GM23248 (cell line): ENCODE measurements at places on chromosomes 1 and 21. TPM values are rescaled to one million over a fixed set of nuclear protein-coding genes. Genes with fewer than 3 reads are reported as not detected.

The RAB4A gene
- total RNA-seq: 36.7 and 43.4 TPM in 2 replicates

The RHOU gene
- 1.8 TPM in 2 replicates for total RNA-seq

The S100A14 gene
- 2.1 TPM in 1 of 2 replicates, not detected in the other for total RNA-seq

The S100A7A gene
- not detected in 2 replicates for total RNA-seq

The CMPK1 gene
- total RNA-seq: 137 and 146 TPM in 2 replicates

The ETNK2 gene
- total RNA-seq: 4.2 and 6.1 TPM in 2 replicates

The OR2T11 gene
- not detected in 2 replicates for total RNA-seq

The CHIA gene
- not detected in 2 replicates for total RNA-seq

The SERPINC1 gene
- not detected in 2 replicates for total RNA-seq

The B3GALT5 gene
- total RNA-seq: not detected in 2 replicates

The C8A gene
- not detected in 2 replicates for total RNA-seq

The SPRR5 gene
- total RNA-seq: not detected in 2 replicates

The MMP23B gene
- not detected in 2 replicates for total RNA-seq

The TMOD4 gene
- not detected in 2 replicates for total RNA-seq

The SELENBP1 gene
- total RNA-seq: 3.5 and 4.0 TPM in 2 replicates

The LCE2B gene
- total RNA-seq: not detected in 2 replicates

The PODN gene
- total RNA-seq: 54.0 and 54.8 TPM in 2 replicates

The SAMSN1 gene
- not detected in 2 replicates for total RNA-seq

The KCNN3 gene
- total RNA-seq: not detected in 2 replicates

The CCDC181 gene
- not detected in 2 replicates for total RNA-seq

The CRYBG2 gene
- total RNA-seq: not detected in 2 replicates

The EPHB2 gene
- total RNA-seq: 5.1 and 9.0 TPM in 2 replicates

The CA6 gene
- total RNA-seq: not detected in 2 replicates

The FCGR2B gene
- total RNA-seq: not detected in 2 replicates

The LHX4 gene
- not detected in 2 replicates for total RNA-seq
